Fibroblast of the aortic adventitia (primary cell): ENCODE measurements at places on chromosomes 7 and 10.

DNA sequence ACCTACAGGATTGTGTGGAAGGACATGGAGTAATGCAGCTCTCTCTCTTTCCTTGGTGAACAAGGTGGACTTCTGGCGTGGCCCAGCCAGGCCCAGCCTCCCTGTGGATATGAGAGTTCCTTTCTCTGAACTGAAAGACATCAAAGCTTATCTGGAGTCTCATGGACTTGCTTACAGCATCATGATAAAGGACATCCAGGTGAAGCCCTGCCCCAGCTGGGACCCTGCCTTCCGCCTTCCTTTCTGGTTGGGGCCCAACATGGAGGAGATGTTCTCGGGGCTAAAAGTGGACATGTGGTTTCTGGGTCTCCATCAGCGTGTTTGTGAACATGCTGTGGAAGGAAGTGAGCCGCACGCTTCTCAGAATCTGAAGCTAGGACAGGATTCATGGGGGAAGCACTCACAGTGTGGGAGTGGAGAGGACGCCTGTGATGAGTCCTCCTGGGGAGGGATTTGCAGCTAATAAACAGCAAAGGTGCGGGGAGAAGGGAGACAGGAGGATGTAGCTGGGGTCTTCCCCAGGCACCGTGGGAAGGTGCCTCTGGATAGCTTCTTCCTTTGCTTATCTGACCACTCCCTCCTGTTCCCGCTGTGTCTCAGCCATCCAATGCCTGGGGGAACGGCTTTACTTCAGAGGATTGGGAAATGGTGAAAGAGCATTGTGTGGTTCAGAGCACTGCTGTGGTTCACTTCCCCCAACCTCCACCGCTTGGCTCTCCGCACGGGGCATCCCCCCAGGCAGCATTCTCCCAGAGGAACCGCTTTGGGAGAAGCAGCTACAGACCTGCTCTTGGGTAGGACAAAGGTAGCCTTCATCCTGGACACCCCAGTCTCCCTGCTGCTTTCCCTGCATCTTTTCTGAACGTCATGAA, 5.5 kb downstream of the CPA5 start:
- no peak for DNase-seq

DNA sequence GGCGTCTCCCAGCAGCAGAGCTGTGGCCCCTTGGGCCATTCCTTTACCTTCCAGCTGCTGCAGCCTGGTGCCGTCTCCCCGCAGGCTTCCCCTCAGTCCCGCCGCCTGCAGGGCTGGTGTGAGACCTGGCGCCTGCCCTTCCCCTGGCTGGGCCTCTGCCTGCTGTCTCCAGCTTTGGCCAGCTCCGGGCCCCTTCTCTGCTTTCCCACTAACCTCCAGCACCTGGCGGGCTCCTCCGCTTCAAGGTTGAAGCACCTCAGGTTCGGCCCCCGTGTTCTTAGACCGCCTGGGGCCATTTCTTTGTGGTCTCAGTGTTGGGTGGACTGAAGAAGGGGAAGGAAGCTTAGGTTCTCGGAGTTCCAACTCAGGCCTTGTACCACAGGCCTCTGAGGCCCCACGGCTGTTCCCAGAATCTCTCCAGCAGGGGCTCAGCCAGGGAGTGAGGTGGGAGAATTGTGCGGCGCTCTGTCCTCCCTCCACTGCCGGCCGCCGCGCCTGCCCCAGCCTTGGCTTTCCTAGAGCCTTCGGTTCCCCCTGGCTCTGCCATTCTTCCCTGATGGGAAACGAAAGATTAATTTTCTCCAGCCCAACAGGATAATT, 30.3 kb downstream of the GBX1 start:
- DNase-seq, result no peak

DNA sequence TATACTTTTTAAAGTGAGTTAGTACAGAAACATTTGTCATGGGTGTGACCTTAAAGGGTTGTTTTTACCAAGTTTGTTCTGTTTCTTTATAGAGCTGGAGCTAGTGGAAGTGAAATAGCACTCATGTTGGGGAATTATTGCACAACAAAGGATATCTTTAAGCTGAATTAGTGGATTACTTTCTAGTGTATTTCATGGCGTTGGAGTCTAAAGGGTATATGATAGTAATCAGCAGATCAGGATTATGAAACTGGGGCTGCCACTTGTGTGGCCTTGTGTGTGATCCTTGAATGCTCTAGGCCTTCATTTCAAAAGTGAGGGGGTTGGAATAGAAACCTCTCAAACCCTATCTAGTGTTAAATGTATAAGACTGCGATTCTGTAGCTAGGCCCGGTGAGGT, 123.6 kb downstream of the LYZL1 start:
- DNase-seq, result peak; percentile 62

GRCh38 chr7:55024776-55025175, 6.0 kb downstream of the EGFR start:
- peak; percentile 70 for DNase-seq

DNA sequence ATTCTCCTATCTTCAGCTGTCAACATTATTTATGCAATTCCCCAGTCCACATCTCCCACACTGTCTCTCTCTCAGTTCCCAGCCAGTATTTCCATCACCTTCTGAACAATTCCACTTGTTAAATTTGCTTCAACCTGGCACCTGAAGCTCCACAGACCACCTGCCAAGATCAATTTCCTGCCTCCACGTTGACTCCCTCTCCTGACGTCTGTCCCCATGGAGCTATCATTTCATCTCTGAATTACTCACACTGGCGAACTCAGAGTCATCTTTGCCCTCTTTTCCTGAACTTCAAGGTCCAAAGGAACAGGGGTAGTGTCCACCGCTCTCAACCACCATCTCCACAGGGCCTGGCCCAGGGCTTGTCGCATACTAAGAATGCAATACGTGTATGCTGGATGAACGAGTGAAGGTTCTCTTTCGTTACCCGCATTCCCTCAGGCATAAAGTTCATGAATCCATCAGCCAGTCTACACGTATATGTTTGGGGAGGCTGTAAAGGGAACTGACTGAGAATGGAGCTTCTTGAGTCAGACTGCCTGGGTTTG, 183.3 kb downstream of the JCAD start:
- DNase-seq, result peak; percentile 58

DNA sequence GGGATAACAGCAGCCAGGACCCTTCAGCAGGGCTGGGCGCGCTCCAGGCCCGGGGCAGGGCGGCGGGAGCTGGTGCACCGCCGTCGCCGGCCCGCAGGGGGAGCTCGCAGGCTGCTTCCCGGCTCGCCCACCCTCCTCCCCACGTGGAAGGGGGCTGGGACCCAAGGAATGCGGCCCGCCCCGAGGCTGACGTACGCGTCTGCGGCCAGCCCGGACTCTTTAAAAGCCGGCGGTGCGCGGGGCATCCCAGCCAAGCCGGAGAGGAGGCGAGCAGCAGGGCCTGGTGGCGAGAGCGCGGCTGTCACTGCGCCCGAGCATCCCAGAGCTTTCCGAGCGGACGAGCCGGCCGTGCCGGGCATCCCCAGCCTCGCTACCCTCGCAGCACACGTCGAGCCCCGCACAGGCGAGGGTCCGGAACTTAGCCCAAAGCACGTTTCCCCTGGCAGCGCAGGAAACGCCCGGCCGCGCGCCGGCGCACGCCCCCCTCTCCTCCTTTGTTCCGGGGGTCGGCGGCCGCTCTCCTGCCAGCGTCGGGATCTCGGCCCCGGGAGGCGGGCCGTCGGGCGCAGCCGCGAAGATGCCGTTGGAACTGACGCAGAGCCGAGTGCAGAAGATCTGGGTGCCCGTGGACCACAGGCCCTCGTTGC, at the start of gene PFKFB3:
Gene PFKFB3 (plus strand): TSS at position 249 of the 647 bp plus-strand sequence. CDS start 329 bp downstream, at position 578.
- peak; percentile 93 for DNase-seq

- no peak for DNase-seq
Measured at GRCh38 chr7:36107926-36108631, 45.0 kb upstream of the EEPD1 start.

GRCh38 chr10:44424298-44424697, 39.4 kb upstream of the CXCL12 start:
- no peak for DNase-seq

DNA sequence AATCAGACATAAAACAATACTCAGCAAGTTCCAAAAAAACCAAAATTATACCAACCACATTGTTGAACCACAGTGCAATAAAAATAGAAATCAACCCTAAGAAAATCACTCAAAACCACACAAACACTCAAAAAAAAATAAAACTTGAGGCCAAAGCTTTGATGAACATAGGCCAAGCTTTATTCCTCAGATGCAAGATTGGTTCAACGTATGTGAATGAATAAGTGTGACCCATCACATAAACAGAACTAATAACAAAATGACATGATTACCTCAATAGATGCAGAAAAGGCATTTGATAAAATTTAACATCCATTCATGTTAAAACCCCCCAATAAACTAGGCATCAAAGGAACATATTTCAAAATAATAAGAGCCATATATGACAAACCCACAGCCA, 506.1 kb upstream of the FZD8 start:
- DNase-seq, result peak; percentile 4

- DNase-seq, result no peak
Measured at GRCh38 chr10:104142081-104142480, 20.1 kb downstream of the SFR1 start.

DNA sequence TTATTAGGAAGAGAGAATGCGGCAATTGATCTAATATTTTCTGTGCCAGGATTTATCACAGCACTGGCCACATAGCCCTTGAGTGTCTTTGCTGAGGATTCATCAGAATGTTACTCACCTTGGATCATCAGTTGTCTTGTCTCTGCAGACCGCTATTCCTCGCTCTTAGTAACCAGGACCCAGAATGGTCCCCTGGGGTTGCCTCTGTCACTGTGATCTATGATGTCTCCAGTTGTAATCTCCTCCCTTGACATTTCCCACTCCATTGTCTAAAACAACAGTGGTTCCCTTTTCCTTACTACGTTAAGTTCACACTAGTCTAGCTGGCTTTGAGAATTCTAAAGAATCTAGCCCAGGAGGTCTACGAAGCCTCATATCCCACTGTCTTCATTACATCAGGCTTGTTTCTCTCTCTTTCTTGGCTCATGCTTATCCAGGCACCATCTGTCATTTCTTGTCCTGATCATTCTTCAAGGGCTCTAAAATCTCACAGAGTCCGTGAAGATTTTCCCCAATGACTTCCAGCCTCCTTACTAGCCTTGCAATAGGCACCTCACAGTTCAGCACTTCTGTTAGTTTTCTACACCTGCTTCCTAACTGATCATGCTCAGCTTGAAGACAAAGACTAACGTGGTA, 125.8 kb downstream of the CUBN start:
- no peak for DNase-seq

DNA sequence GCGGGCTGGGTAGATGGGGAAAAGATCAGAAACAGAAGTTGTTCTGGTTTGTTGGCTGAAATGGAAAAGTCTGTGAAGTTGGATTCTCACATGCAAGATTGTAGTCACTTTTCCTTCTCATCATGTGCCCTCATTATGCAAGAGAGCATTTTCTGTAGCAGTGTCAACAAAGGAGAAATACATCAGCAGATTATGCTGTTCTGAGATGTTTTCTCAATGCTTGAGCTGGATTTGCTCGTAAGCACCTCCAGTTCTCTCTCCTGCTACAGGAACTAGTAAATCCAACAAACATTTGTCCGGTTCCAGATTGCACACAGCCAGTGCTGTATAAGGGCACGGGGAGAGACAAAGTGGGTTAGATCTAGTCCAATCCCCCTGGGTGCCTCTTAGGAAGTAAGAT, 90.0 kb downstream of the GATA3 start:
- DNase-seq, result no peak

- DNase-seq, result no peak
Measured at GRCh38 chr7:24158975-24159374, 125.0 kb upstream of the NPY start.

DNA sequence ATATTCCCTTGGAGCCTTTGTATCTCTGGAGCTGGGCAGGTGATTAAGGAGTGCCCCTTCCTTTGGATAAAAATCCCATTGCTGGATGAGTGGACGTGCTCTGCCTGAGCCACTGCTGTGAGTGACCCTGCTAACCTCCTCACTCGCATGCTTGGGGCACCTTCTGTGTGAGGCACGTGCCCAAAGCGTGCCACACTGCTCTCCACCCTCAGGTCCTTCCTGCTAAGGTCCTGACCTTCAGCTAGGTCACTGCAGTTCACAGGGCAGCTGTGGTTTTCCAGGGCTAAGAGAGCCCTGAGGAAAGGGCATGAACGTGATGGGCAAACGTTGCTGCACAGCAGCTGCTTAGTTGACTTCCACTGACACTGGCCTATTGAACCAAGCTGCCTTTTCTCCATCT, 204.4 kb upstream of the COBL start:
- no peak for DNase-seq

DNA sequence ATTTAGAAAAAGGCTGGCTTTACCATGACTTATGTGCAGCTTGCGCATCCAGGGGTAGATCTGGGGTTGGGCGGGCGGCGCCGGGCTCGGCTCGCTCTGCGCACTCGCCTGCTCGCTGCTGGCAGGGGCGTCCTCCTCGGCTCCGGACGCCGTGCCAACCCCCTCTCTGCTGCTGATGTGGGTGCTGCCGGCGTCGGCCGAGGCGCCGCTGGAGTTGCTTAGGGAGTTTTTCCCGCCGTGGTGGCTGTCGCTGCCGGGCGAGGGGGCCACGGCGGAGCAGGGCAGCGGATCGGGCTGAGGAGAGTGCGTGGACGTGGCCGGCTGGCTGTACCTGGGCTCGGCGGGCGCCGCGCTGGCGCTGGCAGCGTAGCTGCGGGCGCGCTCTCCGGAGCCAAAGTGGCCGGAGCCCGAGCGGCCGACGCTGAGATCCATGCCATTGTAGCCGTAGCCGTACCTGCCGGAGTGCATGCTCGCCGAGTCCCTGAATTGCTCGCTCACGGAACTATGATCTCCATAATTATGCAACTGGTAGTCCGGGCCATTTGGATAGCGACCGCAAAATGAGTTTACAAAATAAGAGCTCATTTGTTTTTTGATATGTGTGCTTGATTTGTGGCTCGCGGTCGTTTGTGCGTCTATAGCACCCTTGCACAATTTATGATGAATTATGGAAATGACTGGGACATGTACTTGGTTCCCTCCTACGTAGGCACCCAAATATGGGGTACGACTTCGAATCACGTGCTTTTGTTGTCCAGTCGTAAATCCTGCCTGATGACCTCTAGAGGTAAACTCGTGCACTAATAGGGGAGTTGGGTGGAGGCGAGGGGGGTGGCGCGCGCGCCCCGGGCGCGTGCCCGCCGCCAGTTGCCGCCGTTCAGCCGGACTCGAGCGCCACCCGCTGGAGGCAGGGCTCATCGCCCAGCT, at the start of gene HOXA5:
Gene HOXA5 (minus strand): TSS at position 659 of the 927 bp plus-strand sequence. CDS start 74 bp downstream, at position 585.
- peak; percentile 84 for DNase-seq

DNA sequence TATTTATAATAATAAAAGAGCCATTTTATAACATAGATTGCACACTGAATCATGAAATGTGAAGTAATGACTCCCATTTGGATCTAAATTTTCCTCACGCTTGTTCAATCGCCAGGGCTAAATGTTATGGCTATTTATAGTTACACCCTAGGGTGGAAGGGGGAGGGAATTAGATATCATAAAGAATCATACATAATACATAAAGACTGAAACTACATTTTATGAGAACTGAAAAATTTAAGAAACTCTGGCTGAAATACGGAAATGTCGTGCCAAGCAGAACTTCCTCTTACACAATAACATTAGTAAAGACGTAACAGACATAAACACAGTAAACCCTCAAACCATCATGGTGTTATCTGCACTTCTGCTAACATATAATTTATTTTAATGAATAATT, 327.5 kb upstream of the PHF14 start:
- no peak for DNase-seq
